Left colon (tissue), 2 donors: ENCODE measurements at places on chromosomes 5 and 9.

DNA sequence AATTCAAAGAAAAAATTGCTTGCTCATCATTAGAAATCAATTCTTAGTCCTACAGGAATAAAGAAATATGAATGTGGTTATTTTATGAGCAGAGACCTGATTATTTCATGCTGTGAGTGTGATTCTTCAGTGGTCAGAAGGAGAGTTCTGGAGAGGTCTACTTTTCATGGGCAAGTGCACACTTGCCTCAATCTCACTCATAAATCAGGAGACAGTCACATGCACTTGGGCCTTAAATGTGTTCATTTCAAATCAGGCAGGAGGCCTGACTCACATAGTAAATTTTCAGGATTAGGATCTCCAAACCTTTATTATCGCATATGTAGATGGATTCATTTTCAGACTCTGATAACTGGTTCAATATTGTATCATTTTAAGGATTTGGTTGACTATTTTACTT, 323.2 kb upstream of the CCNH start:
- DNase-seq: no peak

DNA sequence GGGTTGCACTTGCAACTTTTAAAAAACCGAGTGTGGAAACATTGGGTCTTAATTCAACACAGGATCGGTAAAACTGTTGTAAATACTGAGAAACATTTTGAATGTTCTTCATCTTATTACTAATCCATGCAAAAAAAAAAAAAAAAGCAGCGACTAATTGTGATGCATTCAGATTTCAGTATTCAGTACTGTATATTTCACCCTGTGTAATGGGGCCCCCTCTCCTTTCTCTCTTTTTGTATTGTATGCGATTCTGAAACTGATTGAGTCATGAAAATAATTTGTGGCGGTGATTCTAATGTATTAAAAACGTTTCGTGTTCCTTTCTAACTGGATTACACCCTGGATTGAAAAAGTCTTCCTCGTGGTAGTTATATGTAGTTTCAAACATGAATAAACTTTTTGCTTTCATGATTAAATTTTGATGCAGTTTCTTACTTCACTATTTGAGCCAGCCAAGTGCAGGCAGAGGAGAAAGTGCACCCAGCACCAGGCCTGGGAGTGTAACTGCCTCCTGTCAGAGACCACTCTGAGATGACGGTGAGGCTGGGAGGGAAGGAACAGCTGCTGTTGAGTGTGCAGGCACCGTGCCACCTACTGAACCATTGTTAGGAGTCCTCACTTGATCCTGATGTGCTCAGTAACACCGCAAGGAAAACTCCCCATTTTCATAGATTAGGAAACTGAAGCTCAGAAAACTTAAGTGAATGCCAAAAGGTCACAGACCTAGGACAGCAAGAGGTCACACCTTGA, 220.0 kb downstream of the PBX3 start:
- DNase-seq: no peak

DNA sequence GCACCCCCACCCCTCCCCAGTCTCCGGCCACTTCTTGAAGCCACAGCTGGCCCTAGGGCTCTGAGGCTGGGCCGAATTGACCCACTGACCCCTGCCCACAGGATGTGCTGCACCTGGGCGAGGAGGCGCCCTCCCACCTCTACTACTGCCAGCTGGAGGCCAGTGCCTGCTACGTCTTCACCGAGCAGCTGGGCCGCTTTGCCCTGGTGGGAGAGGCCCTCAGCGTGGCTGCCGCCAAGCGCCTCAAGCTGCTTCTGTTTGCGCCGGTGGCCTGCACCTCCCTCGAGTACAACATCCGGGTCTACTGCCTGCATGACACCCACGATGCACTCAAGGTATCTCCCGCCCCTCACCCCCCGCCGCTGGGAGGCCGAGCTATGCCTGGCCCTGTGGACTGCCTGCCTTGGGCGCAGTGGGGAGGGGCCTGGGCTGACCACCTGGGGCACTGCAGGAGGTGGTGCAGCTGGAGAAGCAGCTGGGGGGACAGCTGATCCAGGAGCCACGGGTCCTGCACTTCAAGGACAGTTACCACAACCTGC, 21.3 kb downstream of the HK3 start:
- DNase-seq: no peak

DNA sequence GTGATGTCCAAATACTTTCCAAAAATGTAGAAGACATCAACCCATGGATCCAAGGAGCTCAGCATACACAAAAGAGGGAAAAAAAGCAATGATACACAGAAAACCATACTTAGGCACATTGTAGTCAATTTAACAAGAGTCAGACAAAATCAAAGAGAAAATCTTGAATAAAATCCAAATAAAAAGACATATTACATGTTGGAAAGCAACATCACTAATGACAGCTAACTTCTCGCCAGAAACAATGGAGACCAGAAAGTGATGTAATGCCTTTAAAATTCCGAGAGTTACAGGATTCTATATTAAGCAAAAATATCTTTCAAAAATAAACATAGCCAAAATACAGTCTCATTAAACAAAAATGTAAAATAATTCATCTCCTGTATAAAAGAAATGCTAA, 79.8 kb upstream of the SLCO4C1 start:
- DNase-seq: no peak

- no peak for DNase-seq
Observed at GRCh38 chr5:107243220-107243579, 427.5 kb downstream of the EFNA5 start.

GRCh38 chr5:35618781-35619180, 1.1 kb downstream of the SPEF2 start:
- no peak for DNase-seq

- no peak for DNase-seq
Observed at GRCh38 chr9:33438926-33439680, 8.3 kb downstream of the AQP3 start.
